MCF 10A (cell line): ENCODE measurements at places on chromosomes 4 and X. TPM values are rescaled to one million over a fixed set of nuclear protein-coding genes. Genes with fewer than 3 reads are reported as not detected.
A peak's percentile ranks its signal among the peaks of the same experiment; 100 is the strongest.

Gene MANBA
- 11.2 and 13.2 TPM in 2 replicates for total RNA-seq

Gene MAMLD1
- total RNA-seq, result 1.7 and 1.9 TPM in 2 replicates

Gene CCDC158
- total RNA-seq, result not detected in 2 replicates

GRCh38 chr4:184647266-184648053, 1.8 kb downstream of the CASP3 start:
- peak; percentile 16 for DNase-seq

DNA sequence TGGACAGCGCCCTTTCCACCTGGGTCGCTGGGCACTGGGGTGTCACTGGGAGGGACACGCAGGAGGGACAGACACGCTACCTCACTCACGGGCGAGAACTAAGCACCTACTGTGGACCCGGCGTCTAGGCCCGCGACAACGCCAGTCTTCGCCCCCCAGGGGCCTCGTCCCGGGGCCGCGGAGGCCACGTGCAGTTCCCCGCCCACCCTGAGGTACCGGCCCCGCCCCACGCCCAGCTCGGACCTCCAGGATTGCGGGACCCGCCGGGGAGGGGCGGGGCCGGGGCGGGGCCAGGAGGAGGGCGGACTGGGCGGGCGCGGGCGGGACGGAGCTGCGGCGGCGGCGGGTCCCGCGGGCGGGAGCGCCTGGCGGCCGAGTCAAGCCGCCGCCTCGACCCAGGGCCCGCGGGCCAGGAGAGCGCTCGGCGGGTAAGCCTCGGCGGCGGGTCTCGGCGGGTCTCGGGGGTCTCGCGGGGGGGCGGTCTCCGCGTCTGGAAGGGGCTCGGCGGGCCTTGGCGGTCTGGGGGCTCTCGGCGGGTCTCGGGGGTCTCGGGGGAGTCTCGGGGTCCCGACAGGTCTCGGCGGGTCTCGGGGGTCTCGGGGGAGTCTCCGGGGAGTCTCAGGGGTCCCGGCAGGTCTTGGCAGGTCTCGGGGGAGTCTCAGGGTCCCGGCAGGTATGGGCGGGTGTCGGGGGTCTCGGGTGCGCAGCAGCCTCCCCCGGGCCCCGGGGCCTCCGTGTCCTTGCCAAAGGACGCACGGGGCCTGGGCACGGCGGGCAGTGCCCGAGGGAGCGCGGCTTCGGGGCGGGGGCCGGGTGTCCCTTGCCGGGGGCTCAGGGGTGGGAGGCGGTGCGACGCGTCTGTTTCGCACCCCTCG, at the start of gene SH3BP2:
Gene SH3BP2, plus strand, starts transcription at position 375 of the 875 bp plus-strand sequence. CDS start 27,533 bp downstream, outside the sequence.
- peak; percentile 75 for DNase-seq

GRCh38 chrX:48891402-48892288, 5.9 kb downstream of the TIMM17B start:
- DNase-seq, result peak; percentile 83

DNA sequence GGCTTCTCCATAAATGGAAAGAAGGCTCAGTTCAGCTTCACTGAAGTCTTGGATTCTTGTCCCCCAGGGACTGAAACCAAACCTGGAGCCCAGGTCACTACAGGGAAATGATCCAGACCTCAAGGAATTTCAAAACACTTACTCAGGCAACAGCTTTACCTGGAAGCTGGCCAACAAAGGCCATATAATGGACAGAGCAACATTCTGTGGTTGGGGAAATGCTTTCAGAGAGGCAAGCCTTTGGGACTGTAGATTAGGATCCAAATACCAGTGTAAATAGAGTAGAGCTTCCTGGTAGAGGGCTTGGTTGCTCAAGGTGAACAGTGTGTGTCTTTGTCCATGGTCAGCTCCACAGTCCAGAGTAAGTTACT, 57.0 kb upstream of the PROM1 start:
- DNase-seq, result peak; percentile 97

- DNase-seq, result peak; percentile 61
These were observed 11.2 kb upstream of the CCNQ start for GRCh38 chrX:153609917-153610835.

DNA sequence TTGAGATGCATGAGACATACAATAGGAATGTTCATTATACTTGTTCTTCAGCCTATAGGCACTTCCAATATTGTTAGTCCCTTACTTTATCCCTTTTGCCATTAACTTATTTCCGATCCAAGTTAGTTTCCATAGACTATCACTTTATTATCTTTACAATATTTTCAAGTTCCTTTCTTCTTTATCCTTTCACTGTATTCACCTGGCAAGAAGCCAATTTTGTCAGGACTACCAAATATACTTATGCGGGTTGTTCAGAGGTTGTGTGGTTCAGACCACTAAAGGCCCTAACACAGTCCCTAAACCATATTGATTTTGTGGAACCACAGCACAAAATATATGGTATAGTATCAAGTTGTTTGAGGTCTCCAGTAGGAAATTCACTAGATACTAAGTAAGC, 245.0 kb upstream of the HTR2C start:
- DNase-seq, result no peak

Gene CT83
- not detected in 2 replicates for total RNA-seq

GRCh38 chr4:77009511-77010115, 60.1 kb downstream of the SEPTIN11 start:
- no peak for DNase-seq

DNA sequence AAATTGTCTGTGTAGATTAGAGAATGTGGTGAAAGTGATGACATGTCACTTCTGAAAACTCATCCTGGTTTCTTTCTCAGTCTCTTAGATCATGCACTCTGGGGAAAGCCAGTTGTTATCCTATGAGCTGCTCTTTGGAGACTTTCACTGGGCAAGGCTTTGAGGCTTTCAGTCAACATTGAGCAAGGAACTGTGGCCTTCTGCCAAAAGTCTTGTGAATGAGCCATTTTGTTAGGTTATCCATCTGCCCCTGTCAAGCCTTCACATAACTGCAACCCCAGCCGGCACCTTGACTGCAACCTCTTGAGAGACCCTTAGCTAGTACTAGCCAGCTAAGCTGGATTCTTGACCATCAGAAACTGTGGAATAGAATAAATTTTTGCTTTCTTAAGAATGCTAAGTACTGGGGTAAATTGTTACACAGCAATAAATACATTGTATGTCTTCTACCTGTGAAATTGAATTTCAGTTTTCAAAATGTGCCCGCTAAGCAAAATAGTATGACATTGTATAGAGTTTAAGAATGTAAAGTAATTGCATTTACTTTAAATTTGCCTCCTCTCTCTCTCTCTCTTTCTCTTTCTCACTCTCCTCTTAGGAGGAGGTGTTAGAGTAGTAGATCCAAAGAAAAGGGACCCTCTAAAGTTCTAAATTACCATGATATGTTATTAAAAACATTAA, 1273.0 kb downstream of the RAPGEF2 start:
- peak; percentile 61 for DNase-seq

Gene UGT2A1
- not detected in 2 replicates for total RNA-seq

Gene GLUD2
- 0.32 and 0.63 TPM in 2 replicates for total RNA-seq

GRCh38 chr4:4792466-4792865, 67.0 kb upstream of the MSX1 start:
- DNase-seq, result no peak

DNA sequence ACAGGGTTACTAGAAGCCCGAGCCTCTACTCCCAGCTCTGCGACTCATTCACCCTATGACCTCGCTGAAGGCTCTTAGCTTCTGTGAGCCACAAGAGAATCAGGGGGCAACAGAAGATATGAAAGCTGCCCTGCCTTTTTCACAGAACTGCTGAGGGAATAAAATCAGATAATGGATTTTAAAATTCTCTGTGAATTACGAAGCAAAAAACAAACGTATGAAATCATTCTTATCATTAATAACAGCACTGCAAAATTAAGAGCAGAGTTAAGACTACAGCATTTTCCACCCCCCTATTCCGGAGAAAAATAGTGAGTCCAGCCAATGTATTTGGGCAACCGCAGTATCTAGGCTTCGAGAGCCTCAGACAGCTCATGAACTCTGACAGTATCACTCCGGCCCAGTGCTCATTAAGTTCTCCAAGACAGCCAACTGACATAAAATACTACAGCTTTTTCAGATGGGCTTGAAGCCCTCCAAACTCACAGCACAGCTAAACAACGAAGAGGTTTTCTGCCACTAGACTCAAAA, 33.4 kb downstream of the AFAP1 start:
- no peak for DNase-seq

Gene HTR2C
- total RNA-seq, result not detected in 2 replicates

Gene SASH3
- total RNA-seq, result not detected in 2 replicates

DNA sequence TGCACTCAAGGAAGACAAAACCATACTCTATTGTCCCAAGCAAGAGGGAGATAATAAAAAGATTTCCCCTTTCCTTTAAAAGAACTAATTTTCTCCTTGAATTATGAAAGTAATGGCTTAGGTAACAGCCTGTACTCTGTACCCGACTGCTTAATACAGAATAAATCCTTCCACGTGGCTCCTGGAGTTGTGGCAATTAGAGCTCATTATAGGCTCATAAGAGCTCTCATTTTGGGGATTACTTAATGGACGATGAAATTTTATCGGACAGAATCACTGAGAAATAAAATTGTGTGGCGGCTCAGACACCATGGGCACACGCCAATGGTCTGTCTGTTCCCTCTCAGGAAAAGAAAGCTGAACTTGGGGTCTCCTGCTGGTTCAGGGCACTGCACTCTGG, 2.8 kb upstream of the GSX2 start:
- no peak for DNase-seq

- no peak for DNase-seq
These were observed 35.8 kb downstream of the CASP3 start for GRCh38 chr4:184613405-184613804.

DNA sequence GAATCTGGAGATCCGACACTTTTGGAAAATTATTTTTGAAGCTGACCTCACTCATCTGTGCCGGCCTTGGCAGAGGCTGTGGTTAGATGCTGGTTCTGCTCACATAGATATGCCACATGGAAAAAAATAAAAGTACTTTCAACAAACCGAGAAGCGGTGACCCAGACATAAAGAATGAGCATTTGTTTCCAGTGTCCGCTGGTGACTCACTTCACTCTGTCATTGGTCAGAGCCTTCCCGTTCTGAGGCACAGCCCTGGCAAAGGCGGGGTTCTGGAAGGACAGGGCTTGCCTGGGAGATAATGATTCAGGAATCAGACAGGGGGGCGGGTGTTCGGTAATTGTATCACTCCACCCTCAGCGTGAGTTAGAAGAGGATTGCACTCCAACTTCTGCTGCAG, 172.4 kb upstream of the MXRA5 start:
- peak; percentile 87 for DNase-seq

Gene SORBS2
- total RNA-seq, result 19.3 and 29.1 TPM in 2 replicates

GRCh38 chr4:28227764-28228163, 1367.1 kb downstream of the STIM2 start:
- no peak for DNase-seq

DNA sequence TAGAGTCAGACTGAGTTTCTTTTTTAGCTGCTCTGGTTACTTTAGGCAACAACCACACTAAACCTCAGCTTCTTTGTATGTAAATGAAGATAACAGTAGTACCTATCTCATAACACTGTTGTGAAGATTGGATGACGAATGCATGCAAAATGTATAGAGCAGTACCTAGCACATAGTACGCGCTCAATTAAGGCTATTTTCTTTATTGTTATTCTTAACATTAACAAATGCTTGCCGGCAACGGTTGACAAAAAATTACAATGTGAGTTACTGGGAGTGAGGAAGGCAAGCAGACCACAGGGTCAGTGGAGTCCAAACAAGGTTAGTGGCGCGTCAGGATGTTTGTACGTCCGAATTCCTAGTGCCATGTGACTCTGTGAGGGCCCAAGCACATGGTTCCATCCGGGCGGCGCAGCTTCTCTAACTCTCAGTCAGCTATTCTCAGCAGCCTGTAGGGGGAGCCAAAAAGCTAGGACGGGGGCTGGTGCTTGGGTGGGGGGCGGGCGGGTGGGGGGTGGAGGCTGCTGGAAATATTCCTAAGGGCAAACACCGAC, 821 bp upstream of the NALF2 start:
- DNase-seq, result no peak

DNA sequence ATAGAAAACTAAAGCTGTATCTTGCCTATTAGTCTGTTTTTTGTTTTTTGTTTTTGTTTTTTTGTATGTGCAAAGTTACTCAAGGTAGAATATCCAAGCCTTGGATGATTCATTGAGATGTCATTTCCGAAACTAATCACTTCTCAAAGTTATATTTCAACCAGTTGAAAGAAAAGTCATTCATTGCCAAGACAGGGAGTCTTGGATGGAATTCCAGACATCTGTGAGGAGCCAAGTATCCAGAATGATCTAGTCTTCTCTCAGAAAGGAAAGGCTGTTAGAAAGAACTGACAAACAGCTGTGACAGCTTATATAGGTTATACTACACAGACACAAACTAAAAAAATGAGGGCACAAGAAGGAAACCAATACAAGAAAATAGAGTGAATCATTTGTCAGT, 141.1 kb upstream of the NDST3 start:
- DNase-seq, result peak; percentile 51

DNA sequence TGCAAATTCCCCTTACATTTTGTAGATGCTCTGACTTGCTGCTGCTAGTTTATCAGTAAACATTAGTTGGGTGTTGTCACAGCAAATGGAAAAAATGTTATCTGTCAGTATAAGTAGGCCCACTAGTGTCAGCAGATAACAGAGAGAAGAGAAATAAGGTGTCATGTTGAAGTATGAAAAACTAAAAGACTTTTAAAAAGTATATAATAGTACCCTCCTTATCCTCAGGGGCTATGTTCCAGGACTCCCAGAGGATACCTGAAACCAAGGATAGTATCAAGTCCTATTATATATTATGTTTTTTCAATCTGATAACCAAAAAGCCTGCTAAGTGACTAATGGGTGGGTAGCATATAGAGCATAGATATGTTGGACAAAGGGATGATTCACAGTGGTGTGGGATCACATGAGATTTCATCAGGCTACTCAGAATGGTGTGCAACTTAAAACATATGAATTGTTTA, 11.6 kb upstream of the BMP2K start:
- DNase-seq, result peak; percentile 23

DNA sequence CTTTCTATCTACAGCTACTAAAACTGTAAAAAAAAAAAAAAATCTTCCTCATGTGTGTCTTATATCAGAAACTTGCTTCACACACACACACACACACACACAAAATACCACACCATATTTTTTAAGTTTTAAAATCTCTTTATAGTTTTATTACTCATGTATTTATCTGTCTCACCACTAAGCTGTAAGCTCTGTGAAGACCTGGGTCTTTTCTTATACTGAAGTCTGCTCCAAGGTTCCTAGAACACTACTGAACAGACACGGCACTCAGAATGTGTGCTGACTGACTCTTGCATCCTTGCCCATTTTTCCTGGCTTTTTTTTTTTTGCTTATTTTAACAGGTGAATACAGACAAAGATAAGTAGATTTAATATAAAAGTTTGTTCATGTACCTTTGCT, 135.6 kb upstream of the CXXC4 start:
- no peak for DNase-seq
